NCI-H1417 treated with DMSO at 0.1 percent for 48 hours (cell line): ENCODE measurements at places on chromosomes 6 and 20.

- no peak for DNase-seq
These were observed 54.9 kb downstream of the PRR18 start for GRCh38 chr6:166253281-166253681.

DNA sequence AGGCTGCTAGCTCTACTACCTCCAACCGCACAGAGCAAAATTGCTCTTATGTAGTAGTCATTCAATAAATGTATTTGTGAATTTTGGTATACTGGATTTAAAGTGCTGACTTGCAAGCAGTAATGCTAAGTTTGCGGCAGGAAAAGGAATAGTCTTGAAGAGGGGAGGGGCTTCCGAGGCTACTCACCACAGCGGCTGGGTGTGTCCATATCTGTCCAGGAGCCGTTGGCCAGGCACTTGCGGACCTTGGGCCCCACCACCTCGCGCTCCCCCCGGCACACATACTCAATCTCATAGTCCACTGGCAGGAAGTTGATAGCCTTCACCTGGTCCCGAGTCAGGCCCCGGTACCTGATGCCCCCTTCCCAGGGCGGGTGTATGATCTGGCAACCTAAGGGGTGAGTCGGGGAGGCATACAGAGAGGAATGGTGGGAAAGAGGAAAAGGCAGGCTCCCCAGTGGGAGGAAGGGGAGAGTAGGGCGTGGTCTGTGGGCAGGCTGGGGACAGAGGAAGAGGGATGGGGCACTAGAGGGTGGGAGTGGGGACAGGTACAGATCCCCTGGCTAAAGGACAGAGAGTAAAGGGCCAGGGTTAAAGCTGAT, 1.7 kb downstream of the GABBR1 start:
- no peak for DNase-seq

DNA sequence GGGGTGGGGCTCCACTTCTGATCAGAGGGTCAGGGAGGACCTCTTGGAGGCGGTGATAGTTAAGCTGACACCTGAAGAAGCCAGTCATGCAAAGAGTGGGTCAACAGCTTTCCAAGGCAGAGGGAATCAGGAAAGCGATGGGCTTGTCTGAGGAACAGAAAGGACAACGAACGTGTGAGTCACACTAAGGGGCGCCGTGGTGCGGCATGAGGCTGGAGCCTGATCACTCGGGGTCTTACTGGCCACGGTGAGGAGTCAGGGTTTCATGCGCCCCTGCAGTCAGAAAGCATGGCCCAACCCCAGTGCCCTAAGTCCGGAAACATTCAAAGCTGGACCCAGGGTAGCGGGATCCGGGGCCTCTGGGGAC, 50.6 kb upstream of the SLC32A1 start:
- DNase-seq, result no peak

DNA sequence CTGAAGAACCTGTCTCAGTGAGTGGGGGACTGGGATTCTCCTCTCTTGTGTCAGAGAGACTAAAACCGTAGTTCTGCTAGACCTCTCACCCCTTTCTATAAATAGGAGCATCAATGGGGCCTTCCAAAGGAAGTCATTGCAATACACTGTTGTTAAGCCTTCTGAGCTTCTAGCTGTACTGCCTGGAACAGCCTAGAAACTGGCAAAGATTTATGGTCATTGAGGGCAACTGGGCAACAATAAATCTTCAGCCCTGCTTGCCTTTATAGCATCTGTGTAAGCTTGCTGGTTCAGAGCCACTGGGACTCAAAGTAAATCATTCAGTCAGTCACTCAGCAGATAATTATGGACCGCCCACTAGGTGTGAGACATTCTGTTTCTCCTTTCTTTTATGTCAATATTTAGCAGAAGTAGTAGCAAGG, 53.2 kb downstream of the PPP1R14C start:
- DNase-seq, result peak; percentile 44

DNA sequence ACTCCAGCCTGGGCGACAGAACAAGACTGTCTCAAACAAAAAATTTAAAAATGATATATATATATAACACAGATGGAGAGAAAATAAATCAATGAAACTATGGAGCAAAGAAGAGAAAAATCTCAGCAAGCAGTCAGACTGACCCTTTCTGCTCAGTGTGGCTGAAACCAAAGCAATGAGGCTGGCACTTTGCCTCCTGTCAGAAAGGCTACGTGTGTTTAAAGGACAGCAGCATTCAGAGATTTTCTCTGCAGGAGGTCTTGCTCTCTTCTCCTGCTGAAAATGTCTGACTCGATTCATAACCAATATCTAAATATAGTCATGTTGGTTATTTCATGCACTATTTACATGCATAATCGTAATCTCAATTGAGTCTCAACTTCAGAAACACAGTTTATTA, 527.0 kb upstream of the JARID2 start:
- DNase-seq, result no peak

DNA sequence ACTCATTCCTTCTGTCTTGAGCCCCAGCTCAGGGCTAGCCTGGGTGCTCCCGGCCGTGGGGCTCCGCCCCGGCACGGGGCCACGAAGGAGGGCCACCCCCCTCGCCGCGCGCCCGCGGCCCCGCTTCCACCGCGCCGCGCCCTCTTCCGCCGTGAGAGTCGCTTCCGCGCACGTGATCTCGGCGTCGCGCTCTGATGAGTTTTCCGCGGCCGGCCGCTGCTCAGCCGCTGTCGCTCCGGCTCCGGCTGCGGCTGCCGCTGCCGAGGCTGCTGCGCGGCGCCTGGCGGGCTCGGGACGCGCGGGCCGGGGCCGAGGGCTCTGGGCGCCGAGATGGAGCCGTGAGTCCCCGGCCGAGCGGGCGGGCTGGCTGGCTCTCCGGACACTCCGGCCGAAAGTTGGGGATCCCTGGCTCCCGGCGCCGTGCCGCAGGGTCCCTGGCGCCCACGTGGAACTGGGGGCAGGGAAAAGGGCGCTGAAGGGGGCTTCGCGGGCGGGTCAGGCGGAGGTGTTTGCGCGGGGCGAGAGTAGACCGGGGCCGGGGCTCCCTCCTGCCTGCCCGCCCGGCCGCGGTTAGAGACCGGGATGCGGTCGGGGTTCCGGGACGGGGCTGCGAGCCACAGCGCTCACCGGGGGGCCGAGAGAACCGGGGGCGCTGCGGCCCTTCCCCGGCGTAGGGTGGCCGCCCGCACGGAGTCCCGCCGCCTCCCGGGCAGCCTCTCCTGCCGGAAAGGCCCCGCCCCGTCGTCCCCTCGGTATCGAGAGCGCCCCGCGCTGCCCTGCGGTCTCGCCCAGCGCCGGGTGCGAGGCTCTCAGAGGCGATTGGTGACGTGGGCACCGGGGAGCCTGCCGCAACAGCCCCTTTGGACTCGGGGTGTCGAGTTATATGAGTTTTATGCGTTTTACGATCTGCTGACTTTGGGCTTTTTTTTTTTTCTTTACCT, at the start of gene TMEM181:
Gene TMEM181, plus strand, starts transcription at position 197 of the 941 bp plus-strand sequence. Its CDS starts 134 bp downstream, at position 331.
- no peak for DNase-seq

DNA sequence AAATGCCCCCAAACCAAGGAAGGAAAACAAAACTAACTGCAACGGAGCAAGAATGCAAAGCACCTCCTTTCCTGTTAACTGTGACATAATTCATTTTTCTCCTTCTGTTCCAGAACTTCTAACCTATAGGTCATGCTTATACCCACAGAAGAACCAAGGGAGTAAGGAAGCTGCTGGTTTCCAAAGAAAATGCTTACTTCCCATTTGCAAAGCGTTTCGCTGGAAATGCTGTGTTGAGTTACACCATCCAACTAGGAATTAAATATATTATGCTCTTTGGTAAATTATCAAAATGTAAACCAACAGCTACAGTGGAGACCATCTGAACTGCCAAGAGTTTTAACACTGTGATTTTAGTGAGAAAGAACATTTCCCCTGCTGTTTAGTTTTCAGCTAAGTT, 42.9 kb downstream of the ATXN1 start:
- no peak for DNase-seq

GRCh38 chr6:108942556-108943492, 94.6 kb downstream of the ARMC2 start:
- no peak for DNase-seq

- no peak for DNase-seq
These were observed 3.0 kb downstream of the GSTA2 start for GRCh38 chr6:52760105-52760765.

GRCh38 chr6:25173951-25174474, 105.2 kb upstream of the CARMIL1 start:
- no peak for DNase-seq
